ENCODE measurements at places on chromosomes 6 and 20. TPM values are rescaled to one million over a fixed set of nuclear protein-coding genes. Genes with fewer than 3 reads are reported as not detected.

GRCh38 chr6:52577778-52578463 lies 1.1 kb upstream of the TRAM2 start:
- no peak for DNase-seq

- DNase-seq = no peak
Observed at GRCh38 chr6:72620871-72621290, 983 bp upstream of the KCNQ5 start.

- no peak for DNase-seq
Observed at GRCh38 chr20:10040070-10040975, 5.5 kb downstream of the ANKEF1 start.

GRCh38 chr6:33021917-33022316 lies 12.5 kb upstream of the HLA-DOA start:
- DNase-seq = no peak

DNA sequence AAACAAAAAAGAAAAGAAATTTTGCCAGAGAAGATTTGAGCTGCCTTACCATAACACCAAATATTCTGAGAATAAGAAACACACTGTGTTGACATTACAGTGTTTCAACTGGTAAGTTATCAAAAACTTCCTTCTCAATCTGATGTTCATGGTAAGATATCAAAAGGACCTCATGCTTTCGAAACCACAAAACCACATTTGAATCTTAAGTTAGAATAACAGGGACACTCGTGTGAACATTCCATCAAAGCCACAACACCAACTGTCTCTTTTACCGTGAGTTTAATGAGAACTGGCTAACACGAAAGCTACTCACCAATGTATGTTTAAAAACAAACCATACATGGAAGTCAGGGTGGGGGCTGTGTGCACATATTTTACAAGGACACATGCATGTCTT lies 73.0 kb upstream of the OPRM1 start:
- DNase-seq = no peak

The PI16 gene
- not detected for total RNA-seq

The PSMG4 gene
- total RNA-seq = 18.1 TPM

The MAP1LC3A gene
- 85.2 TPM for total RNA-seq

All from type B pancreatic cell (in vitro differentiated cells).